Left ventricle myocardium superior (tissue), 1 donor: ENCODE measurements at places on chromosomes 3 and 15.

DNA sequence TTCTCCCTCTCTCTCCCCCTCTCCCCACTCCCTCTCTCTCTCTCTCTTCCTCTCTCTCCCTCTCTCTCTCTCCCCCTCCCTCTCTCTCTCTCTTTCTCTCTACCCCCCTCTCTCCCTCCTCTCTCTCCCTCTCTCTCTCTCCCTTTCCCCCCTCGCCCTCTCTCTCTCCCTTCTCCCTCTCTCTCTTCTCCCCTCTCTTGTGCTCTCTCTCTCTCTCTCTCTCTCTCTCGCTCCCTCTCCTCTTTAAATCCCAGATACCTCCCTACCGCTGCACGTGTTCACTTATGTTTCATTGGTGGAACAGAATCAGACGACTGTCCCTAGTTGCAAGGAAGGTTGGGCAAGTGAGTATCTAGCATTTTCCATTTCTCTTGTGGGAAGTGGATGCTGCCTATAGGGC, 166.5 kb downstream of the EBLN2 start:
- no peak for DNase-seq

- DNase-seq, result no peak
Observed at GRCh38 chr3:129310111-129311011, 31.7 kb downstream of the HMCES start.

DNA sequence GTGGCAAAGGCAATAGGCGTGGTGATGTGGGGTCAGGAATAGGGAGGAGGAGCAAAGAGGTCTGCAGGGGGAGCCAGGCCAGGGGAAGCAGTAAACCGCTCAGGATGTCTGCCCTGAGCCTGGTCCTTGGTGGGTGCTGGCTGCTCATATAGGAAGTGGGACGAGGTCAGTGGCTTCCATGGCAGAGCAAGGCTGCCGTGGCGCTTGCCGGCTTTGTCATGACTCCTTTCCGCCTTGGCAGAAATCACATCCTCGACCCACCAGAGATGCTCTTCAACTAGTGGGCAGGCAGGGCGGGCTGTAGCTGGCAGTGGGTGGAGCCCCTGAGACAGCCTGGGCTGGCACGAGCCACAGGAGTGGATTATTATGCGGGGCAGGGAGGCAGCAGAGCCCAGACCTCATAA, 13.1 kb upstream of the SKOR1 start:
- no peak for DNase-seq

DNA sequence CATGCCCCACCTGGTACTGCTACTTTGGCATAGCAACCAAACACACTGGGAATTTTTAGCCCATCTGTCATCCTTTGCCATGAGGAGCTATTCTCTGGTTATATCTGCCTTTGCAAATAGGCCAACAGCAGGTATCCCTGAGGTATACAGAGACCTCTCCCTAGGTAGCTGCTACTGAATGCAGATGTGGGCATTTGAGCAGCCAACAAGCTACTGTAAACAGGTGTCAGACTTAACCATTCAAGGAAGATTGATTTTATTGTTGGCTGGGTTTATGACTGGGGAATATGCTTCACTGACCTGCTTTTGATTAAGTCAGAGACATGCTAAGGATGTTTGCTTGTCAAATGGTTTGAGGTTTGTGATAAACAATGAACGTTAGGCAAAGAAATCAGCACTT, 183.2 kb downstream of the OXSM start:
- DNase-seq, result no peak

- no peak for DNase-seq
Observed at GRCh38 chr15:31497838-31498237, 171.2 kb downstream of the KLF13 start.

DNA sequence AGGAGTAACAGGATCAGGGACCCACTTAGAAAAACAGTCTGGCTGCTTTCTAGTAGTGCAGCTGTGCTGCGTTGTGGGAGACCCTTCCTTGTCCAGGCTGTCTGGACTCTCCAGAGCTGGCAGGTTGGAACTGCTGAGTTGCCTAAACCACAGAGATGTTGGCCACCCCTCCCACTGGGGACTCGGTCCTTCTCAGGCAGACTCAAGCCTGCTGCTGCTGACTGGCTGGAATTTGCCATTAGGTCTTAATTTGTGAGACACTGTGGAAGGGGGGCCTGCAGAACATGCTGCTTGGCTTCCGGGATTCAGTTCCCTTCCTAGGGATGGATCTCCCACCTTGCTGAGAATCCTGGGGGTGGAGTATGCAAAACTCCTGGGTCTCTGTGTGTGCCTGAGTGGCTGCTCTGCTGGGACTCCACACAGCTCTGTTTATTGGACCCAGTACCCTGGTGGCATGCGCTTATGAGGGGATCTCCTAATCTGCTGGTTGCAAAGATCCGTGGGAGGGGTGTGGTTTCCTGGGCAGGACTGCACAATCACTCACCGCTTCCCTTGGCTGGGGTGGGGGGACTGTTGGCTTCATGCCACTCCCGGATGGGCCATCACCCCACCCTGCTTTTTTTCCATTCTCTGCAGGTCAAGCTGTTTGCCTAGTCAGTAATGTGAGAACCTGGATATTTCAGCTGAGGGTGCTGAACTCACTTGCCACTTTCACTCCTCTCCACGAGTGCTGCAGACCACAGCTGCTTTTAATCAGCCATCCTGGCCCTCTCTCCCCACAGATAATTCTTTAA, 150.5 kb downstream of the CFAP20DC start:
- DNase-seq, result peak; percentile 44

DNA sequence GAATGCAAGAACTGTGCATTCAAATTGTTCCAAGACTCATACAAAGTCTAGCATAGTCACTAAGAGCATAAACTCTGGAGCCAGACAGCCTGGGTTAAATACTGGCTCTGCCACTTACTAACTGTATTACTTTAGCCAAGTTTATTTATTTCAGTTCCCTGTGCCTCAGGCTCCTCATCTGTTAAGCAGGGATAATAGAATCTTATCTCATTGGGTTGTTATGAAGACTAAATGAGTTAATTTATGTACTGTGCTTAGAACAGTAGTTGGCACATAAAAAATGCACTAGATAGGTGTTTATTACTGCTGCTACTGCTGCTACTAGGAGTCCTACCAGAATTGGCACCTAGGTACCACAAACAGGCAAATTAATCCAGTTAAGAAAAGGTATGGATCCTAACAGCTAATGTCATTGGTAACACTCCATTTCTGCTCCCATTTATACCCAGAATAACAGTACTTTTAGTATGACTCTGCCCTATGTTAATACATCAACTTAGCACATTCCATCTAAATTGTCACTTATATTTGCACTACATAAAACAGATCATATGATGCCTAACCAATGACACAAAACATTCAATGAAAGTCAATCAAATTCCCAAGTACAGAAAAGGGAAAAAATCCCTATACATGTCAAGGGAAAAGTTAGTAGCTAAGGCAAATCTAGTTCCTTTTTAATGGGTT, 45.7 kb downstream of the GSK3B start:
- no peak for DNase-seq

- no peak for DNase-seq
Observed at GRCh38 chr3:158103887-158104327, 2.3 kb downstream of the SHOX2 start.

DNA sequence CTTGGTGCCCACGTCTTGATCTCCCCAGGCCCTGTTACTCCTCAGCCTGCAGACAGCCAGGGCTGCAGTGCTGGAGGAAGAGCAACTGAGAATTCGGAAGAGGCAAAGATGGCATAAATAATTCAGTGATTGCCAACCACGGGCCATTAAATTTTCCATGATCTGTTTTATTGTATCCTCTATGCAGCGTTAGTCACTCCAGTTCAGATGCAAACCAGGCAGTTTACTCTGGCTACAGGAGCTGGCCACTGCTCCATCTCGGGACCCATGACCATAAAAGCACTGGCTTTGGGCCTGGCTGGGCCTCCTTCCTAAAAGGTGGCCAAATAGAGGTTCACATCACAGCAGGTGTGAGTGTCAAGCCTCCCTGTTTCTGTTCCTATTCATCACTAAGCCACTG, 137.6 kb upstream of the TLE3 start:
- DNase-seq, result no peak

DNA sequence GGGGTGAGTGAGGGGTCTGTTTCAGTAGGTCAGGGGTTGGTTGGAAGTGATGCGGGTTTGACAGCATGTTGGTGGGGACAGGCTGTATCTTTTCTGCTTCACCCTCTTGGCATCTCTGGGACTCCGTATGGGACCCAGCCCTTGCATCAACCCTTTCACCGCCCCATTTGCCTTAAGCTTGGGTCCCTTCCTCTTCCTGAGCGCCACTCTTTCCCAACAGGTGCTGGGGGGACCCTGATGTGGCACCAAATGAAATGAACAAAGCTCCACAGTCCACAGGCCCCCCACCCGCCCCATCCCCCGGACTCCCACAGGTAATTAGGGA, 1.1 kb downstream of the EIF4G1 start:
- no peak for DNase-seq

DNA sequence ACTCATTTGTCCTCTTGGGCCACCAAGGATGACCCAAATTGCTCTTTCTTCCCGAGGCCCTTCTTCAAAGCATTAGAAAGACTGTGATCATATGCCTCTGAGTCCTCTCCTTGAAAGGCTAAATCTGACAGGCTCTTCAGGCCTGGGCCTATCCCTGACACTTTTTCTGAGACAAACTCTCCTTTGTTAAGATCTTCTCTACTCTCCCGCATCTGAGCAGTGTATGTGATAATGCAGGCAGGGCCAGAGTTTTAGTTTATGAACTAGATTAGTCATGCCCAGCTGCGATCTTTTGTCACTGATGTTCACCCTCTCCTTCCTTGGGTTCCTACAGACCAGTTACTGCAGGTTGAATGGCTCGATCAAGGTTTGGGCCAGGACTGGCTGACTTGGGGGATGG, 39.2 kb downstream of the MASP1 start:
- DNase-seq, result no peak

- peak; percentile 58 for DNase-seq
Observed at GRCh38 chr3:149377408-149378364, at the start of gene TM4SF1. Gene TM4SF1 (minus strand): TSS chr3:149377649. CDS start chr3:149377547, 102 bp downstream.

DNA sequence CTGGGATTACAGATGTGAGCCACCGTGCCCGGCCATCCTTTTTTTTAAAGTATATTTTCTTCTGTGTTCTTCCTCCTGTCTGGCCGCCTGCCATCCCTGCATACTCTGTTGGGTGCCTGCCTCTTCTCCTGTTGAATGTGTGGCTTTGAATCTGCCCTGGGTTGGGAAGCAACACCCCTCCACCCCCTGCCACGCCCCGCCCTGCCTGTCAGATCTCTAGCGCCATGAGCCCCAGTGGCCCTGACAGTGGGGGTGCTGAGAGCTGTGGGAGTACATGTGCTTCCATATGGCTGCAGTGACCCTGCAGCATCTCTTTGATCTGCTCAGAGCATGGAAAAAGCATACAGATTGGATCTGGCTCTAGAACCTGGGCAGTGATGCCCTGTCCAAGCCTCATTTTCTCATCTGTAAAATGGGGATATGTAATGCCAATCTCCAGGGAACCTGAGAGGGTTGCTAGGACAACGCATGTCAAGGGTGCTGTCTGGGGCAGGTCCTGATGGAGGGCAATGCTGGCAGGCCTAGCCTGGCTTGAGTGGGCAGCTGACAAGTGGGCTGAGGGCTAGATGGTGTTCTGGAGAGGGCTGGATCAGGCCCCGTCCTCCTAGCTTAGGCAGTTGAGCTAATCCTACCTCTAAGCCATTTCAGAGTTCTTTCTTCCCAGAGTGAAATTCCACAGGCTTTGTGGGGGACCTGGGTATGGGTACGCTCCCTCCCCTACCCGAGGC, 23.9 kb downstream of the CCDC13 start:
- no peak for DNase-seq

DNA sequence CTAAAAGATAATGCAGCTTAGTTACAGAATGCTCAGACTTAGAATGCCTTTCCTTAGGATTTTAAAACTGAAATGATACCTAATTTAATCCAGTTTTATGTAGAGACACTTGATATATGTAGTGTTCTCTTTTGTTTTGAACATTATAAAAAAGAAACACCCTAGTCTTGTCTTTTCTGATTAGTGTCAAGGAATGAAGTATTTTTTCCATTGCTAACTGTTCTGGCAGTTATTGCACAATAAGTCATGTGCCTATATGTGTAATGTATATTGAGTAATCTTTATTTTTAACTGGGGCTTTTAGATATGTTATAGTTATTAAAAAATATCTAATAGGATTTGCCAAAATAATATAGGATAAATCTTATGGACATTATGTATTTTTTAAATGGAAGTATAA, 4.5 kb downstream of the ARL8B start:
- no peak for DNase-seq

- DNase-seq, result no peak
Observed at GRCh38 chr15:99485992-99486370, 79.8 kb upstream of the MEF2A start.

- no peak for DNase-seq
Observed at GRCh38 chr3:59758672-59759071, 708.8 kb upstream of the CFAP20DC start.

- DNase-seq, result no peak
Observed at GRCh38 chr15:57282686-57283085, 93.6 kb upstream of the CGNL1 start.

DNA sequence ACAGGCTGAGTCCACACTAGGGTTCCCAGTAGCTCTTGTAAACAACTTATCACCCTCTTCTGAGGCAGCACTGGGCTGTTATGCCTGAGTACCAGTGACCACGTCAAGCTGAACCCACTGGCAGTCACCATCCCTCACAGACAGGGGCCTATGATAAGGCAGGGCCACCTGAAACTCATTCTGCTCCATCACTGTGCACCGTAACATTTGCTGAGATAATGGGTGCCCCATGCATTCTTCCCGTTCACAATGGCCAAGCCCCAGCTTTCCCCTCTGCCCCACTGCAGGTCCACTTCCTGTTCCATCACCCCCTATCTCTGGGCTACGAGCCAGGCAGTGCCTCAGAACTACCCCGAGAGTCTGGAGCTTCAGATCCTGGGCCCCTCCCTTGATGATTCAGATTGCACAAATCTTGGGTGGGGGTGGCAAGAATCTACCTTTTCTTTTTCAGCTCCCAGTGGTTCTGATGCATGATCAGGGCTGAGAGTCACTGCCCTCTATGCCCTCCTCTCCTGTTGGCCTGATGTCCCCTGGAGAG, 158.0 kb downstream of the RAB11A start:
- no peak for DNase-seq

GRCh38 chr15:93932164-93932776, 299.1 kb upstream of the MCTP2 start:
- DNase-seq, result no peak

GRCh38 chr15:75107908-75108838, 84.8 kb downstream of the PPCDC start:
- no peak for DNase-seq

DNA sequence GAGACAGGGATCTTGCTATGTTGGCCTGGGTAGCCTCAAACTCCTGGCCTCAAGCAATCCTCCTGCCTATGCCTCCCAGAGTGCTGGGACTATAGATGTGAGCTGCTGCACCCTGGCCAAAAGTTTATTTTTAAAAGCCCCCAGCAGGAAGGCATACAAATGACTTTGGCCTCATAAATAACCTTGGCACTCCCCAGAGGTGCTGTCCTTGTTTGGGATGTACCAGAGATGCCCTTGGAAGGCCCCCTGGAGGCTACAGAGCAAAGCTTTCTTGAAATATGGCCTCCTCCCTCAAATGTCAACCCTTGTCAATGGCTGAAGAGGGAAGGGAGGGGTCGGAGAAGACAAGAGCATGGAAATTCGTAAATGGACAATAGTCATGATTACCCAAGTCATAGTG, 14.0 kb upstream of the RTP3 start:
- no peak for DNase-seq
